Naive B cell (primary cell): ENCODE measurements at places on chromosomes 4 and X.
A peak's percentile ranks its signal among the peaks of the same experiment; 100 is the strongest.

- DNase-seq = no peak
These were observed 13.0 kb downstream of the SASH3 start for GRCh38 chrX:129792586-129793291.

GRCh38 chr4:179631321-179631720, 2189.1 kb upstream of the AGA start:
- DNase-seq = no peak

DNA sequence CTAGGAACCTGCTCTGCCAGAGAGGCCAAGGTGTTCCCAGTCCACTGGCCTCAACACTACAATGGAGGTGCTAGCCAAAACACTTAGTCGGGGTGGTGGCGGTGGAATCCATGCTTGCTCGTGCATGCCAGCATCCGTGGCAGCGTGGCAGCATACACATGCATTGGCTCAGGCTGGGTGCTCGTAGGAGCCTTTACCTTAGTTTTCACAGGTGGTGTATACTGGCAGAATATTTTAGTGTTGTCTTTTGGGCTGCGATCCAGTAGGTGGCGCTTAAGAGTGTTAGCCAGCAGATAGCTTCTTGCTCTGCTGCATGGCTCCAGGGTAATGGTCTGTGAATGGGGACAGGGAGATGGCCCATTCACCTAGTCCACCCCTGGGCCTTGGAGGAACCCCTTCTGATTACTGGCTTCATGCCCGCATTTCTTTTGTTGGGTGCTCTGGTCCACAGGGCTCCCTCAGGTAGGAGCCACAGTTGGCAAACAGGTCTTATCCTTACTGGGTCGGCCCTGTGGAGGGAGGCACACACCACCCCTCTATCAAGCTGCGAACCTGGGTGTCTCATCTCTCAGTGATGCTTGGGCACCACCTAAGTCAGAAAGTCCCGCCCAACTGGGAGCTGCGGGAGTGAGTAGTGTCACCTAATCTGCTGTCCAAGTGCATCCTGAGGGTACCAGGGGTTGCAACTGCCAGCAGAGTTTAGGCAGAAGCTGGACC, 40.0 kb downstream of the RIPPLY1 start:
- no peak for DNase-seq

DNA sequence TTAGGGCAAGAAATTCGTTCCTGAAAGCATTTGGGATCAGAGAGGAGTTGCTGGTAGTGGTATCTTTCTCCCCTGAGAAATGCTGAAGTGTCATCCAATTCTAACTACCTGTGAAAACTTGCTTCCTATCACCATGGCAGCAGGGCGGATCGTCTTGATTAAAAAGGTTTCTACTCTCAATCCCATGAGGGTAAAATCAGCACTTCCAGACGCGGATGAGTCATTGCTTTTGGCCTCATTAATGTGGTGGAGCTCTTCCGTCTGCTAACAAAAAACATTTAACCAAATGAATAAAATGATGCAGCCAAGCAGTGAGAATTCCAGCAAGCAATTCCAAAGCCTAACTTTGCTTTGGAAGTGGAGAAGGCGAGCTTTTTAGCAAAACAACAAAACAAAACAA, 325.6 kb downstream of the CAMK2D start:
- no peak for DNase-seq

DNA sequence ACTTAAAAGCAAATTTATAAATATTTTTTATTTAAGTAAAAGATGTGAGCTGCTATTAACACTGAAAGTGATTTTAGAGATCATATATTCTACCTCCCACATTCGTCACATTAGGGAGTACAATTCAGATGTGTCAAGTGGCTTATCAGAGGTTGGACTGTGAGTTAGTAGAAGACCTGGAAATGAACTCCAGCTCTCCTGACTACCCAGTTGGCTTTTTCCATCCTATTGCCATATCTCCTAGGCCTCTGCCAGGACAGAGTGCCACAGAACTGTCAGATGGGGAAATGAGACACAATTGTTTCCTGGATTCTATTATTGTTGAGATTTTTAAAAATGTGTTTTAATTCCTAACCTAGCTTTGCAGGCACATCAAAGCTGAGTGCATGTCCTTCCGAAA, 634.1 kb upstream of the MAGEB2 start:
- DNase-seq = no peak

DNA sequence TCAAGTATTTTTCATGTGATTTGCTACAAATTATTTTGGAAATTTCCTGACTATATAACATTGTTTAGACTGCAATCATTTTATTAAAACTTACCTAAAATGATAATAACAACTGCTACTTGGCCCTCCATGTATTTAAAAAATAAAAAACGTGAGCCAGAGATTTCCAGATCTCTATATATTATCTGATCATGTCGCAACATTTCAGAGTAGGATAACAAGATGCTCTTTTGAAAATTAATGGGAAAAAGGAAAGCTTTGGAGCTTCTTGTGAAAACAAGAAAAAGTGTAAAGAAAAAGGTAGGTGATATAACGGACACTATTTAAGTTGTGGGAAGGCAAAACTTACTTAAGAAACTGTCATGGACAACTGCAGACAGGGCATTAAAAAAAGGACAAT, 14.9 kb upstream of the MAB21L2 start:
- DNase-seq = no peak

- no peak for DNase-seq
These were observed 74.5 kb downstream of the MID1 start for GRCh38 chrX:10545882-10546281.

- DNase-seq = no peak
These were observed 38.9 kb downstream of the ANXA10 start for GRCh38 chr4:168131196-168131595.

DNA sequence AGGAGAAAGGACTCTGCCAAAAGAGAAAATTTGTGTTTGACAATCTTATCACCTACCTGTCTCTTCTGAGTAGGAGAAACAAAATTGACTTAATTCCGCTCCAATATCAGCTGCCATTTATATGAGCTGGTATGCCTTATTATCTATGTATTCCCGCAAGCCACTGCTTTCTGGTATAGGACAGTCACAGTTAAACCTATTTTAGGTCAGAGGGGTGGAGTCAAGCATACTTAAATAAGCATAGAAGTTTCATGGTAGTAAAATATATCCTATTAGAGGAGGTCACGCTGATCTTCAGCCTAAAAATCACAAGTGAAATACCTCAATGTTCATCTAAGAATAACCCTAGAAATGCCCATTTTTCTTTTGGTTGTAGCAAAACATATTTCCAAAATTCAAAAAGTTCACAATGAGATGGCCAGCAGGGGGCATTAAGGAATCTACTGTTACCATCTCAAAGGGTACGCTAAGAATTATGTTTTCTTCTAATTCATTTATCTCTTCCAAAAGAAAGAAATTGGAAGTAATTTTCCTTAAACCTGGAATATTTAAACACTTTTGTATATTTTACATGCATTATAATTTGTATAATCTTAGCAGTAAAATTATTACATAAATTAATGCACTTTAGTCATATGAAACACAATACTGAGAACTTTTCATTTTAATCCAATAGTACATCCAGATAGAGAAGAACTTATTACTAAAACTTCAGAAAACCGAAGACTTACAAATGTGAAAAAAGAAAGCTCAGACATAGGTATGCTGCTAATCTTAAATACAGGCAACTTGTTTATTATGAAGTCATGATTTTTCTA, 10.5 kb downstream of the PPAT start:
- peak; percentile 37 for DNase-seq

DNA sequence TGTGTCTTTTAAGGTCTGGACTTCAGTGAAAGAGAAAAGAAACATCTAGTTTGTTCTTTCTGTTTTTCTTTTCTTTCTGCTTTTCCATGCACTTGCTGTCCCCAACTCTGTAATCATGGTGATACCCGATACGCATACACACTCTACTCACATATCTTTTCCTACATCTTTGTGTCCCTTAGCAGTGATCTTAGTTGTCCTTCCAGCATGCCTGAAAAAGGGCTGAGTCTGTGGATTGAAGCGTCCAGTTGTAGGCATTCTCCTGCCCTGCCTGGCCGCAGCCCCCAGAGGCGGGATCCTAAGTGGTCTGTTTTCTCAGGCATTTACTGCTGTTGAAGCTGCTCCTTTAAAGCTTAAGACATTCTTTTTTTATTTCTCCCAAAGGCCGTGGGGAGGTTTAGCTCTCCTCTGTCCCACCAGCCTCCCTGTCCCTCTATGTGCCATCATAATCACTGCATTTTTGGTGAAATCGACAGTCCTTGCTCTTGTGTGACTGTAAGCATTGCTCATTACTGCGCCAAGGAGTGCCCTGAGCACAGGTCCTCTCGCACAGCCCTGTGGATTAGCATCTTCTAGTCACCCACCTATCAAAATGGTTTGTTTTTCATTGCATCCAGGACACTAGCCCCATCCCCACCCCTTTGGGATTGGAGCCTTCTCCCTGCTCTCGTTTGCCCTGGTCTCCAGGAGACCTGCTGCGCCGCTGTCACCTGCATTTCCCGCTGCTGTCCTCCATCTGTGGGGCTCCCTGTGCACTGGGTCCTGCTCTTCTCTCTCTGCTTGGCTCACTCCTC, 4.4 kb downstream of the RGS12 start:
- DNase-seq = no peak

GRCh38 chr4:112173593-112174558, 28.6 kb downstream of the FAM241A start:
- DNase-seq = no peak

GRCh38 chr4:150862829-150863228, 152.3 kb downstream of the LRBA start:
- no peak for DNase-seq

DNA sequence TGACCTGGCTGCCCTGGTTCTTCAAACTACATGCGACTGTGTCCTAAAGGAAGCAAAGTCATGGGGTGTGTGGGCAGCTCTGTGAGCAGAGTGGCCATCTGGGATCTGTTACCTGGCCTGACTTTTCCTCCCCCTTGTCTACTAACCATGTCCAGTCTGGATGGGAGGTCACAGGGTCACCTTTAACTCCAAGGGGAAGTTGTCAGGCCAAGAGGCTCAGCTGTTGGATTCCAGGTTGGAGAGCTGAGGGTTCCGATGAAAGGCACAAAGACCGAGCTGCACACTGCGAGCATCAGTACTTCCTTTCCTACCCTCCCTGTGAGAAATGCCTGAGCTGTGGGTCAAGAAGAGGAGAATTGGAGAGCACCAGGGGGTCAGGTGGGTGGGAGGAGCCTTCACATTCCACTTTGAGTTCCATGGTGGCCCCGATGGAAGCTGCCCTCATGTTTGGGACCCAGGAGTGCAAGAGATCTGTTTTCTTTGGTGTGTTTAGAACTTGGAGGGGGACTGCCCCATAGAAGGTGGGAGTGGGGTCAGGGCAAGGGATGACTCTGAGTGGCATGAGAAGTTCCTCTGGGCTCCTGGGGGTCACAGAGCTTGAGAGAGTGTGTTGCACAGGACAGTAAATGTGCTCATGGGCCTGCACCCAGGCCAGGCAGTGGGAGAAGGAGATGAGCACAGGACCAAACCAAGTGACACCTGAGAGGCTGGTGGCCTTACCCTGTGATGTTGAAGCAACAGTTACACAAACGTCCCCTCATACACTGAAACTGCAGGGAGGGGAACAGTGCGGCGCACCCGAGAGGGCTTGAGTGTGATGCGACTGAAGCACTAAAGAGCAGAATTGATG, 36.2 kb downstream of the RGS12 start:
- no peak for DNase-seq

DNA sequence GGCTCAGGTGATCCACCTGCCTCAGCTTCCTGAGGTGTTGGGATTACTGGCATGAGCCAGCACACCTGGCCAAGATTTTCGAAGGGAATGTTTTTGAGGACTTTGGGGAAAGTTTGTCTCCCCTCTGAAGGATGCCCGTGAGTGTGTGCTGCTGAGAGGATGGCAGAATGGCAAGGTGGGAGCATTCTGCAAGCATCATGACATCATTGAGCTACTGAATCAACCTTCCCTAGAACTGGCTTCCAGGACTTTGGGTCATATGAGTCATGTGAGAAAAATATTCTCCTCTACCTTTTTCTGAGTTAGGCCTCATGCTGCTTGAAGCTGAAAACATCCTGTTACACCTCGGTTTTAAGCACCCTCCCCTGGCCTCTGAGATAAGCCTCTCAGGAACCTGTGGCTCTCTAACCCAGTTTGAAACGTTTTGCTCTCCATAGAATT, 31.0 kb downstream of the TMEM131L start:
- no peak for DNase-seq
